ENCODE measurements at places on chromosomes 4 and X.

GRCh38 chr4:4762909-4763821 lies 96.3 kb upstream of the MSX1 start:
- DNase-seq: peak; percentile 43

- DNase-seq: peak; percentile 50
Measured at GRCh38 chr4:161320377-161320776, 843.4 kb downstream of the FSTL5 start.

DNA sequence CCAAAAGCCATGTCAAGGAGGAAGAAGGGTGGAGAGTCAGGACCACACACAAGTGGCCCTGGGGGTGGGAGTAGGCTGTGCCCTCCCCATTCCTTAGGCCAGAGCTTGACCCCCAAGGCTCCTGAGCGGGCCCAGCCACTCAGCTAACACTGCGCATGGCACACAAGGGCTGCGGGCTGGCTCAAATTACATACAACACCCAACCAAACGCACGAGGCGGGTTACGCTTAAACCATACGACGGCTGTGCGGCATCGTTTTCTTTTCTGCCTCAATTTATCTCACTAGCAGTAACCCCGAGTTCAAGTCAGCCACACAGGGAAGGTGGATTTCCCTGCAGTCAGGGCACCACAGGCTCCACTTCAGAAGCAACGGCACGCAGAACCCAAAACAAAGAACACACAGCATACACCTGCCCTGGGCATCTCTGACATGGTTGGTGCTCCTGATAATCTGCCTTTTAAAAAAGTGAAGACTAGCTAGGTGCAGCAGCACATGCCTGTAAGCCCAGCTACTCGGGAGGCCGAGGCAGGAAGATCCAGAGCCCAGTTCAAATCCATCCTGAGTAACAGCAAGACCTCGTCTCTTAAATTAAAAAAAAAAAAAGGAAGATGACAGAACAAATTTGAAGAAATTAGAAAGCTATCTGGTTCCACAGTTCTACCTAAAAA lies 2.9 kb downstream of the GAK start:
- DNase-seq: no peak

- peak; percentile 47 for DNase-seq
Measured at GRCh38 chr4:158624889-158625478, 46.7 kb downstream of the C4orf46 start.

DNA sequence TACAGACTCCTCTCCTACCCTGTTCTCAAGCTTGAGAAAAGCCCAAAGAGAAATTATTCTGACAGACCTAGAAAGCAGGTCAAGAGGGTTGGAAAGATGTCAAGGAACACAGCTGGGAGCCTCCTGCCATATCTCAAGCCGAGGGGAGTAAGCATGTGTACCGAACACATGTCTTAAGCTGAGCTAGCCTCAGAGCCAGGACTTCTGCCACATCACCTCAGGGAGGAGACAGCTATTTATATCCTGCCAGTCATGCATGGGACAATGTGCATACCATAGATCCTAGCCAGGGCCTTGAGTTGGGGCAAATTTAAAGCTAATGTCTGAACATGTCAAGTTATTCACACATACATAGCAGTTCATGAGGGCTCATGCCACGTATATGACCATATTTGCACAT lies 11.8 kb downstream of the TMEM31 start:
- DNase-seq: no peak

- peak; percentile 21 for DNase-seq
Measured at GRCh38 chr4:188196134-188196735, 57.0 kb downstream of the TRIML1 start.

GRCh38 chr4:119116925-119117900 lies 18.4 kb upstream of the MYOZ2 start:
- no peak for DNase-seq

- DNase-seq: no peak
Measured at GRCh38 chrX:138996268-138996667, 284.8 kb upstream of the FGF13 start.

DNA sequence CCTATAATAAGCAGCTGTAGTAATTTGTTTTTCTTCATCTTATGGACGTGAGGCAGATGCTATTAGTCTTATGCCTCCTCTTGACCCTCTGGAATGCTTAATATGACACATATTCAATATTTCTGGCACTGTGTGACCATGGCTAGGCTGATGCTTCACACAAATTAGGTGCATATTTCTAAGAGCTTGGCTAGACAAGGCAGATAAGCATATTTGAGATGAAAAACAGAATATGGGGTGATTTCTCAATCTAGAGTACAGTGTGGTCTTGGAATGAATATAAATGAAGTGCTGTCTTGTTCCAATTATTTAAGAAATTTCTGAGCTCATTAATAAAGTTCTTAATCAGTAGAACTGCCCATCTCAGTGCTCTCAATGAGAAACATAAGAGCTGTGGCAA lies 156.2 kb downstream of the NPNT start:
- no peak for DNase-seq

GRCh38 chr4:81521708-81522107 lies 50.0 kb upstream of the RASGEF1B start:
- no peak for DNase-seq

GRCh38 chr4:83335701-83336100 lies 1.1 kb upstream of the HPSE start:
- DNase-seq: no peak

DNA sequence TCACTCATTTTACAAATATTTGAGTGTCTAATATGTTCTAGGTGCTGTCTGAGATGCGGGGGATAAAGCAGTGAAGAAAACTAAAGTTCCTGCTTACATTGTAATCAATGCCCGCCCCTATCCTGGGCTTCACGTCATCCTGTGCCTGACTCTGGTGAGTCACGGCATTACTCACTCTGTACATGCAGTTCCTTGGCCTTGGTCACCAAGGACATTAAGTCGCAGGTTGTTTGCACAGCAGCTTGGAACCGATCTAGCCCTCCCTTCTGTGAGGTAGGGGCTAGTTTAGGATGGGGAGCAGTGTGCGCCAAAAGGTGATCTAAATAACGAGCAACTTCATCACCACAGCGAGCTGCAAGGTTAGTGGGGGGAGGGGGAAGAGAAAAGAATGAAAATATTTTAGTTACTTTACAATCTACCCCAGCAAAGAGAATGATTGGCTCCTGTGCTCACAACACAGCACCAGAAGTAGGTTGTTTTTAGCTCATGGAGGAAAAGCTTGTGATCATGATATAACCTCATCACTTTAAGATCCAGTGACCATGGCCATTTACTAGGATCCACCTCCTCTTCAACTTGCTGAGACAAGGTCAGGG lies 48.0 kb upstream of the HDAC8 start:
- peak; percentile 8 for DNase-seq

- no peak for DNase-seq
Measured at GRCh38 chr4:84690481-84690880, 107.6 kb downstream of the CDS1 start.

DNA sequence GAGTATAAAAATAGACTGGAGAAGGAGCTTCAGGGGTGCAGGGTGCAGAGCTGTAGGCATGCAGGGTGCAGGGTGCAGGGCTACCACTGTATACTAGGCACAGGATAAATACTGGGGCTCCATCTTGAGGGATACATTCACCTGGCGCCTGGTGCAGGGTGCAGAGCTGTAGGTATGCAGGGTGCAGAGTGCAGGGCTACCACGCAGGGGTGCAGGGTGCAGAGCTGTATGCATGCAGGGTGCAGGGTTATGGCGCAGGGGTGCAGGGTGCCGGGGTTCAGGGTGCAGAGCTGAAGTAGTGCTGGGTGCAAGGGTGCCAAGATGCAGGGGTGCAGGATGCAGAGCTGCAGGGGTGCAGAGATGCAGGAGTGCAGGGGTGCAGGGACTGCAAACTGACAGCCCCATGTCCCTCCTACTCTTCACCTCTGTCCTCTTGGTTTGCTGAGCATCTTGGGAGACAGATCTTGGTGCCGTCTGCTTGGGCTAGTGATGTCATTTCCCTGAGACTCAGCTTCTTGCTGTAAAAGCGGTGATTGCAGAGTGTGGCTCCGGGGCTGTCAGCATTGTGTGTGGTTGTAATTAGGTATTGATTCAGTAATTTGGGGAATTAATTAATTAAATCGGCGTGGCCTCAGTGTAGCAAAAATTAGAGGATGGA lies 91.2 kb downstream of the ADRA2C start:
- DNase-seq: no peak

DNA sequence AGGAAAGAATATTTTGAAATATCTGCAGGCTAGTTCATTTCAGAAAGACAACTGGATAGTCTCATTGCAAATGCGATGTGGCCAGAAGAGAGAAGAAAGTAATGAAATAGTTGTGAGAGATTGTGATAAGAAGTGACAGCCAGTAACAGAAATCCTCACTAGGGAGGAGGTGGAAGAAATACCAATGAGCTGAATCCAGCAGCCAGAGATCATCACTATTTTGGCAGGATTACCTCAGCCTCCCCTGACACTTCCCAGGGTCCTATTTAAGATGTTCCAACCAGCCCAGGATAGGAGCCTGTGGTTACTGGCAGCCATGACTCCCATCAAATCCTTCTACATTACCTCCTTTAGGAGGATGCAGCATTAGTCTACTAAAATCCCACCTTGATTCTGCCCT lies 76.7 kb upstream of the ARHGAP24 start:
- no peak for DNase-seq

DNA sequence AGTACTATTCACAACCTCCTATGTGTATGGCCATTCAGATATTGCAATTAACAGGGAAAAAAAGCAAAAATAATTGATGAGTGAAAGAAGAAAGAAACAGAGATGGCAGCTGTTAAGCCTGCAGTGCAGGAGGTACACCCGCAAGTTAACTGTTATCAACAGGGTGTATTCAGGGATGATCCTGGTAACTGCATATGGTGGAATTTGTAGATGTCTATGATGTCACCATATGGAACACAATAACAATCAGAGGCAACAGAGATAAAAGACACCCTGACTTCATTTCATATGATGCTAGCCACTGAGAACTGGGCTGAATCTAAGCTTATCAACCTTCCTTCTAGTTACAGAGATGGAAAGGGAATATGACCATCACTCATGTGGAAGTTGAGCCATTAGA lies 96.5 kb downstream of the PDGFC start:
- DNase-seq: no peak

DNA sequence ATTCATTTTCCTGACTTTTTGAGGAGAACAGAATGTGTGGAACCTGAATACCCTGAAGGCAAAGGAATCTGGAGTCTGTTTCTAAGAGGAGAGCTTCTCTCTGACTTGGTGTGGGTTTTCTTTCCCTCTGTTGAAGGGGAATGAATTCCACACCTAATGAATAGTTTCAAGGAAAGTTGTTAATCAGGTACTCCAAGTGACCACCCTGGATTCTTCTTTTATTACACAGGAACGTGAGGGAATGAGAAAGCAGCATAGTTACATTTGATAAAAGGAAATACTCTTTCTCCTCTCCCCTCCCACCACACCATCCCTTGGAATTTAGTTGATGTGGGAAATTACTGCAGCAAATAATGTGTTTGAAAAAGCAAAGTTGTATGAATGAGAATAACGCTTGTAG lies 29.7 kb downstream of the SLIT2 start:
- peak; percentile 11 for DNase-seq

- DNase-seq: no peak
Measured at GRCh38 chr4:24537025-24537424, 47.3 kb downstream of the DHX15 start.

DNA sequence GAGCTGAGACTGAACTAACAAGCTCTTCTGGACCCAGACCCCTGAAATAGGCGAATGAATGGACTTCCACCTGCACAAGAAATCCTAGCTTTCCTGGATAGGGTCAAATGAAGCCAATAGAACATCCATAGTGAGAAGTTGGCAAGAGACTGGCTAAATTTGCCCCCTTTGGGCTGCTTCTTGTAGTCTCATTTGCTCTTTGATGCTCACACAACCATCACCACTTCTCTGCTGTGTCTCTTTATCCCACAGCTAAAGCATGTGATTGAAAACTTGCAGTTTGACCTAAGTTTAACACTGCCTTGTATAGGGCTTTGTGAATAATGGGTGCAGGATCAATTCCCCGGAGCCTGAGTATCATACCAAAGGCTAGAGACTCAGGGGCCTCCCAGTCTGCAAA lies 38.2 kb downstream of the NLGN3 start:
- no peak for DNase-seq

DNA sequence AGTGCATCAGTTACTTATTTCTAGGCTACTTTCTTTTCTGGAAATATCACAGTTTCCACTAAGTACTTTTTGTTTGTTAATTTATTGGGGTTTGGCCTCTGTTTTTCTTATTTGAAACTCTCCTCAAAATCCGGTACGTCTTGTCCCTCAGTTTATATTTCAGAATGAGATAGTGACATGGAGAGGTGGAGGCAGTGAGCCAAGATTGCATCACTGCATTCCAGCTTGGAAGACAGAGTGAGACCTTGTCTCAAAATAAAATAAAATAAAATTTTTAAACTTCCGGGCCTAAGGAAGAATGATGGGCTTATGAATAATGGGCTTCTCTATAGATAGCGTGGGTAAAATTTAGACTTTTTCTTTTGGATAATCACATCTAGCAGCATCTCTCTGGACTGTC lies 567.8 kb downstream of the TRIML1 start:
- no peak for DNase-seq

GRCh38 chr4:32427566-32427965 lies 1707.4 kb downstream of the PCDH7 start:
- DNase-seq: no peak

- DNase-seq: no peak
Measured at GRCh38 chr4:108425988-108426387, 194.4 kb upstream of the RPL34 start.

DNA sequence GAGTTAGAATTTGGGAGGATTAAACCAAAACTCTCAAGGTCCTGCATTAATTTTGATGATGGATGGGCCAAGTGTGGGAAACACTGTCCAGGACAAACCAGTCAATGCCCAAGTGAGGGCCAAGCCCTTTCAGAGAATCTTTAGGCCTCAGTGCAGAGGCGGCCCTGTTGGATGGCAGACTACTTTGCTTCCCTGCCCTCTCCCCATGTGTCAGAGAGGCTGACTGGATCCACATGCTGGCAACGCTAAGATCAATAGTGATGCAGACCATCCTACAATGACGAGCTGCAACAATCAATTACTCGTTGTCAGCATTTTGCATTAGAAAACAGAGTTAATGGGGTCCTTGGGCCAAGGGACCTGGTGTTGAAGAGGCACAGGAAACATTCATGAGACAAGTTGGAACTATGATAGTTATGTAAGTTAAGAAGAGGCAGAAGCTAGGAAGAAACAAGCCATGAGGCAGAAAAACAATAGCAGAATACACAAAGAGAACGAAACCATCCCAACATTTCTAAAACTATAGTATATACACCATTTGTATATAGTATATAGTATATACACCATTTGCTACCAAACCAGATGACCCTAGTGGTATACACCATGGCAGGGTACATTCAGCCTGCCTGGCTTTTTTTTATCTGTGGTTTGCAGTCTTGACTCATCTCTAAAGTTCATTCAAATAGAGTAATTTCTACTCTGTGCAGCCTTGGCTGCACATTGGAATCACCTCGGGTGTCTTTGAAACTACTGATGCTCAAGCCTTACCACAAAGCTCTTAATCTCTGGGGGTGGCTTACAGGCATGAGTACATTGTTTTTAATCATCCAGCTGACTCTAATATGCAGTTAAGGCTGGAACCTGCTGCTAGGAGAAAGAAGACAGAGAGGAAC lies 147.7 kb upstream of the GYPA start:
- DNase-seq: no peak

- peak; percentile 48 for DNase-seq
Measured at GRCh38 chr4:145609481-145610427, 9.4 kb upstream of the MMAA start.

Measured in iPS-NIHi11 (cell line).